ENCODE measurements at places on chromosomes 5 and 9.

- no peak for DNase-seq
Measured at GRCh38 chr9:137161558-137162486, 8.0 kb downstream of the LRRC26 start.

GRCh38 chr5:133372293-133372937 lies 239.9 kb downstream of the FSTL4 start:
- no peak for DNase-seq

DNA sequence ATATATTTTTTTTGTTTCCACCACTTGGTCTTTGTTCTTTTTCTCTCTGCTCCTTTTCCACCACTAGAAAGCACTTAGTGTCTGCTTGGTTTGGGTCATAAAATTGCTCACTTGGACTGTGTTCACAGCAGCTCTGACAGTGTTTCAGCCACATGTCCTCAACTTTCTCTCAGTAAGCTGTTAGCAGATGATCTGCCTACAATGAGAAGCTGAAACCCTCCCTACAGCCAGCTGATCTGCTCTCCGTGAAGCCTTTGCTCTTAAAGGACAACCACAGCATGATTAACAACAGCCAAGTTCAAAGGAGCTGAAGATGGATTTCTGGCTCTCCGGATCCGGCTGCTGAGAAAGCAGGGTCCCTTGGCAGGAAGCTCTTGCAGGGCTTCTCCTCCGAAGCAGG lies 31.6 kb downstream of the PRLR start:
- no peak for DNase-seq

DNA sequence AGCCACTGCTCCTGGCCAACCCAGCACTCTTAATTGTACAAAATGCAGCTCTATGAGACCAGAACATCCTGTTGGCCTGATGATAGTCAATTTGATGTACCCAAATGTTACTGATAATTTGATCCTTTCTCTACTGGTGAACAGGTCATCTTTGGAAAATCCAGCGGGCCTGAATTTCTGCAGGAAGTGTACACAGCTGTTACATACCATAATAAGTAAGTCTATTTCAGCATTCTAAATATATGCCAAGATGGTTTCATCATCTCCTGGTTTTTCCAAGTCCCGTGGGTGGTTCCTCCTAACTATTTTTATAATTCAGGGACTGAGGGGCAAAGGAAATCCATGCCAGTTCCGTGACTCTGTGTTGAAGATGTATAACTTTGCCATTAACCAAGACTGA lies 155.4 kb downstream of the DOCK8 start:
- no peak for DNase-seq

- DNase-seq, result no peak
Measured at GRCh38 chr9:14515049-14515448, 178.2 kb downstream of the ZDHHC21 start.

- peak; percentile 71 for DNase-seq
Measured at GRCh38 chr5:178232124-178232919, at the start of gene PHYKPL. Gene PHYKPL, minus strand, starts transcription at chr5:178232802. Its CDS starts 252 bp downstream, at chr5:178232550.

DNA sequence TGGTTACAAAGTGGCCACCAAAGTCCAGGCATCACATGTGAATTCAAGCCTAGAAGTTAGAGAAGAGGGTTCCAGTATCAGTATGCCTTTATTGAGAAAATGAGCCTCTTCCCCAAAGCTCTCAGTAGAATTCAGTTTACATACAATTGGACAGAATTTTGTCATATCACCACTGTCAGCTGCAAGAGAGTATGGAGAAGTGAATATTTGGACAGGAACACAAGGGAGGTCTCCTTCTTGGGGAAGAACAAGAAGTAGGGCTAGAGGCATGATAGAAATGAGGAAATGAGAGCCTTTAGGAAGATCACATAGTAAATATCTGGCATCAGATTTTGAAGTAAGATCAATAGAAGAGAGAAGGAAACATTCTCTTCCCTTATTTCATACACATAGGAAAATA lies 27.8 kb upstream of the VLDLR start:
- no peak for DNase-seq

DNA sequence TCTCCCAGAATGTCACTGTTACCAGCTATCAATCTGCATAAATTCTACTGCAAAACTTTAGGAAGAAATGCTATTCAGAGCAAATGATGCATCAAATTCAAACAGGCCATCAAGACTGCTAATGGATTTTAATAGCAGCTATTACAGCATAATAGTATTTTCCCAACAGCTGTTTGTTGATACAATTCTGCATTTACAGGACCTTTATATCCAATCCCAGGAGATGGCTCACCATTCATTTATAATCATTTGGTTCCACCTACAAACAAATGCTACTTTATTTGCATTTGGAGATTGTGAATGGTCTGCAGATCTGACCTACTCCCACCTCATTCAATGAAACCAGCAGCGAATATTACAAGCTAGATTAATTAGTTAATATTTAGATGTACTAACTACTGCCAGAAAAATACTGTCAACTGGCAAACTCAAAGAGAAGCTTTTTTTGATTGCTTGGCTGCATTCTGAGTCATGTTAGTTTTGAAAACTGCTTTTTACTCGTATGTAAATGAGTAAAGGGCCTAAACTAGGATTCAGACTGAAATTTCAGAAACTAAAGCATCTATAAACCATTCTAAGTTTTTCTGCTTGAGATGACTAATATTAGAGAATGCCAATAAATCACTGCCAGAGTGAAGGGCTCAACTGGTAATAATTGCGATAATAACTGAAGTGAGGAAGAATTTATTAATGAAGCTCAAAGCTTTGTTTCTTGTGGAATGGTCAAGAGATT lies 7.1 kb upstream of the PCA3 start:
- DNase-seq, result no peak

DNA sequence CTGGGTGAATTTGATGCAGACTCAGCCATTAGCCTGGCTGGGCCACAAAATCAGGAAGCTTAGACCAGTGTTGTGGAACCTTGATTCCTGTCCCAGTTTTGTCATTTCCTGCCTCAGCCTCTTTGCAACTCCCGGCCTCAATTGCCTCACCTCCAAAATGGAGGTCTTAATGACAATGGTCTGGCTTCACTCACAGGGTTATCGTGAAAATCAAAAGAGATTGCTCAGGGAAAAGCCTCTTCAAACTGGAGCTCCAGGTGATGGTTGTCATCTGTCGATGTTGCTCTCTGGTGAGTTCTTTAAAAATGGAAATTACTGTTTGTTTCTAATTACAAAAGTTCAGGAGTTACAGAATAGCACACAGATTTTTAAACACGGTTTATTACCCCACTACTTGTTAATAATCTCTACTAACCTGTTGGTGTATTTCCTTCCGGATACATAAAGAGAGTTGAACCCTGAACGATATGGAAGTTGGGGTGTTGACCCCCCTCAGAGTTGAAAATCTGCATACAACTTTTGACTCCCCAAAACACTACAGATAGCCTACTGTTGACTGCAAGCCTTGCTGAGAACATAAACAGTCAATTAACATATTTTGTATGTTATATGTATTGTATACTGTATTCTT lies 109.9 kb upstream of the CPEB4 start:
- DNase-seq, result no peak

DNA sequence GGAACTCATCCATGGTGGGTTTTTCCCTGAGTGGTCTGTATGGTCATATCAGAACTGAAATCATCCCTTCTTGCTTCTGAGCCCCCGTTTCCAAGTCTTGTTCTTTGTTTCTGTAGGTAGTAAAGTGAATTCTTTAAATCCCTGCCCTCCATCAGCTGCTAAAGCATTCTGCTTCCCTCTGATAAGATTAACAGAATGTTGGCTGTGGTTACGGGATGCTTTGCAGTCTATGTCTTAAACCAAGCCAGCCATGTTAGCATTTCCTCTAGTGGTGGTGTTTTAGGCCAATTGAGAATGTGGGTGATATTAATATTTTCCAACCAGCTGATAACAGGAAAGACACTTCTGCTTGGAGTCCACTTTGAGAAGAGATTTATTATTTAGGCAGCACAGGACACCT lies 22.0 kb upstream of the KCNIP1 start:
- no peak for DNase-seq

- DNase-seq, result no peak
Measured at GRCh38 chr5:59783264-59783663, 110.3 kb downstream of the PDE4D start.

GRCh38 chr5:176596069-176596644 lies 13.8 kb downstream of the GPRIN1 start:
- DNase-seq, result no peak

- DNase-seq, result no peak
Measured at GRCh38 chr5:60333005-60333571, 366.9 kb downstream of the DEPDC1B start.

- DNase-seq, result no peak
Measured at GRCh38 chr5:60883229-60883628, 39.2 kb upstream of the ELOVL7 start.

- no peak for DNase-seq
Measured at GRCh38 chr9:94927048-94927761, 200.7 kb downstream of the AOPEP start.

DNA sequence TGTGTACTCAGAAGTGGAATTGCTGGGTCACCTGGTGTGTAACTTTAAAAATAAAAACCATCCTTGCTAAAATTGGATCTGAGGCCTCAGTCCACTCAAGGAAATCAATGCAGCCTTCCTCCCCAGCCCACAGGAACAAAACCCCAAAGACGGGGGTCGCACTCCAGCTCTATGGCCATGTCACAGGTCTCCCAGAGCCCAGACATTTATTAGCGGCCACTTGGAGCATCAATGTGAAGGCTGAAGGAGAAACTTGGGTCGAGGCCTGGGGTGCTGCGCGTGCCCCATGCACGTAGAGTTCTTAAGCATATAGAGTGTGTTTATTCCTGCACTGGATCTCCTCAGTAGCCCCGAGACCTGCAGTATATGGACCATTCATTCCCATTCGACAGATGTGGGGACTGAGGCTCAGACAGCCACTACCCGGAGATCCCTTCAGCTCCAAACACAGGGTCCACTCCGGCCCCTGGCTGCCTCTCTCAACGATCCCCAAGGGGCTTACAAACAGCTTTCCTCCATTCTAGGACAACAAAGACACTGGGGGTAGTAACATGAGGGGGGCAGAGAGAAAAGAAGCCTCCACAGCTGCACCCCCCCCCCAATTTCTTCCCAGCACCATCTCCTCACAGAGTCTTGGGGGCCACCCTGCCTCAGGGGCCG lies 14.3 kb upstream of the OLFM1 start:
- DNase-seq, result no peak

DNA sequence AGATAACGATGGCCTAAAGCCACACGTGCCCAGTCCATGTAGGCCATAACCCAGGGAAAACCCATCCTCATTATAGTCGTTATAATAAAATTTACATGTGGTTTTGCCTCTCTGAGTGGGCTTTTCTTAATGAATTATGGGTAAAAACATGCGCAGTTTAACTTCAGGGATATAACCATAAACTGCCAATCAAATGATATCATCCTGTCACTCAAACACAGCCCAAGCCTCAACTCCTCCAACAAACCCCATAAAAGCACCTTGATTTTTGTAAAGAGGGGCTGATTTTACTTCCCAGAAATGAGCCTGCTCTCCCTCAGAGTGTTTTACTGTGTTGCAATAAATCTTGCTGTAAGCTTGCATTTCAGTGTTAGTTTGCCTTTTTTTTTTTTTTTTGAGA lies 15.8 kb upstream of the SETX start:
- no peak for DNase-seq

DNA sequence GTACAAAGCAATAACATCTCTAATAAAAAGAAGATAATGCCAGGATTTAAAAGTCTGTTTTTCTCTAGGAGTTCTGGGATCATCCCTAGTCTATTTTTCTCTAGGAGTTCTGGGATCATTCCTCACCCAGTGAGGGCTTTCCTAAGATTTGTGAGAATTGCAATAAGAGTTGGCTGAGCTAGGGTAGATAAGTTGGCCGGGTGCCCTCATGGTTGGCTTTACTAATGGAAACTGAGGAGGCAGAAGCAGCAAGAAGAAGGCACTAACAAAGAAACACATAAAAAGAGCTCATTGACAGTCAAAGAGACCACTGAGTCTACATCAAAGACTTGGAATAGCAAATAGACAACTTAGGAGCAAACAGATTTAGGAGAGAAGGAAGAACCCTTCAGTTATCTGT lies 4.2 kb downstream of the SLC1A3 start:
- no peak for DNase-seq

GRCh38 chr9:23015557-23015956 lies 568.9 kb downstream of the DMRTA1 start:
- DNase-seq, result no peak

- DNase-seq, result no peak
Measured at GRCh38 chr9:37927132-37927531, 23.2 kb upstream of the SLC25A51 start.

GRCh38 chr5:116719106-116719505 lies 144.5 kb upstream of the SEMA6A start:
- no peak for DNase-seq

DNA sequence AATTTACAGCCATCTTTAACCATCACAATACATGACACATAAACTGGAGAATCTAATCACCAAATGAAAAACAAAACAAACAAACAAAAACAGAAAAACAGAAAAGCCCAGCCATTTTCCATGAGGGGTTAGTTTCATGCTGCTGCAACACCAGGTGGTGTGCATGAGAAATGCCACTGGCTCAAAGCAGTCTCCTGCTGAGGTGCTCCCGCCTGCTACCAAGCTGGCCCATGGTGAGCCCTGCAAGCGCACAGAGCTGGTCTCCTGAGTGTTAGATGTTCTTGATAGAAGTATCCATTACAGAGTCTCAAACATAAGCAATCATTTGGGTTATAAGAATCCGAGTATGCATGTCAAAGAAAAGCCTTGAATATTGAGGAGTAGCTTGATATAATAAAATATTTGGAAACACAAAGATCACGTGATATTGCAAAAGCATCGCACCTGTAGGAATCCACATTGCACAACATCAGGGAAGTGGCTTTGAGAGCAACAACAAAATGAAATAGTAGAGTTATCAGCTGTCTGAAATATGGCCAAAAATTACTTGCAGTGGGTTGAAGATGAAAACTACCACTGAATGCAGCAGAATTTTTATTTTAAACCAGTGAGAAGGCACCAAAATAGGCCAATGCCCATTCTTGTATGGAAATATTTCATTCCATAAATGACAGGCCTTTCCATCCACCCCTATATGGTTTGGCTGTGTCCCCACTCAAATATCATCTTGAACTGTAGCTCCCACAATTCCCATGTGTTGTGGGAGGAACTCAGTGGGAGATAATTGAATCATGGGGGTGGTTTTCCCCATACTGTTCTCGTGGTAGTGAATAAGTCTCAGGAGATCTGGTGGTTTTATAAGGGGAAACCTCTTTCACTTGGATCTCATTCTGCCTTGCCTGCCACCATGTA lies 194.8 kb downstream of the SYK start:
- DNase-seq, result no peak

DNA sequence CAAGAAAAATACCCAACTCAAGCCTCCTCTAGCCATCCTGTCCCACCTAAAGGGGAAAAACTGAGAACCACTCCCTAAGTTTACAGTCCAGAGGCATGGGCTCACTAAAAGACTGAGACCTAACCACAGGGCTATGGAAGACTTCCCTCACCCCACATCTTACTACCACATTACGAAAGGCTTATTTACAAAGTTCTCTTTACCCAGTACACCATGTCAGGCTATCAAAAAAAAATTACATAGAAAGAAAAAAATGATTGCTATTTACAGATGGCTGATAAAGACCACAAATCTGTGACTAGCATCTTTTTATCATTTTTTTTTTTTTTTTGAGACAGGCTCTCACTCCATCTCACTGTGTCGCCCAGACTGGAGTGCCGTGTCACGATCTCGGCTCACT lies 69.7 kb upstream of the TNPO1 start:
- DNase-seq, result no peak
